Caki2 (cell line): ENCODE measurements at places on chromosomes 3 and 15. TPM values are rescaled to one million over a fixed set of nuclear protein-coding genes. Genes with fewer than 3 reads are reported as not detected.

The PSTPIP1 gene
- total RNA-seq: not detected in 2 replicates

DNA sequence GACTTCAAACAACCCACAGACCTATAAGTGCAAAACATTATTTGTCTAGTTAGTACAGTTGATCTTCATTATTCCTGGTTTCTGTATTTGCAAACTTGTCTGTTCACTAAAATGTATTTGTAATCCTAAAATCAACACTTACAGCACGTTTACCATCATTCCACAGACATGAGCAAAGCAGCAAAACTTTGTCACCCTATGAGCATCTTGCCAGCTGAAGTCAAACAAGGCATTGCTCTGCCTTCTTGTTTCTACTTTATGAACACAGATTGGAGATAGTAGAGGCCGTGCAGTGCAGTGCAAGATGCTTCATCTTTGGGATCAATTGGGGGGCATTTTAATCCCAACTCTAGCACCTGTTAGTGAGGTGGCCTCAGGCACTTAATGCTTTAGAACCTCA lies 202.1 kb downstream of the NLGN1 start:
- DNase-seq: no peak

GRCh38 chr3:105397974-105398373 lies 31.3 kb downstream of the ALCAM start:
- no peak for DNase-seq

GRCh38 chr3:188801393-188801792 lies 370.4 kb upstream of the TPRG1 start:
- no peak for DNase-seq

GRCh38 chr15:83164111-83164770 lies 43.4 kb downstream of the HDGFL3 start:
- DNase-seq: no peak

The DPPA2 gene
- 0.51 TPM in 1 of 2 replicates, not detected in the other for total RNA-seq

DNA sequence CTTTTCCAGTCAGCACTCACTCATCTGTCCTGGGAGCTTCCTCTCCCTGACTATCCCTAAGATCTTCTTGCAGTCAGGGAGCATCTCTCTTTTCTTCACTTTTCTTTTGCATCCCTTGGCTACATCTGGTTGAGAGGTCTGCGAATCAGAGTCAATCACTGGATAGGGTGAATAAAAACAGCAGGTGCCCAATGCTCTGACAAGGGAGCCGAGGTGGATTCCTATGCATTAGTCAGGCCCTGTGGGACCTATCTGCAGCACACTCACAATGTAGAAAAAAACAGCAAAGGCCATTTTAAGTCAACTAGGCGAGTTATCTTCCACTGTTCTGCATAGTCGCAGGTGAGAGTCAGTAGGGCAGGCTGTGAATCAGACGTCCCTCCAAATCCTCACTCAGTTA lies 35.5 kb downstream of the DZIP1L start:
- no peak for DNase-seq

GRCh38 chr3:5798809-5799208 lies 611.3 kb downstream of the EDEM1 start:
- peak; percentile 2 for DNase-seq

DNA sequence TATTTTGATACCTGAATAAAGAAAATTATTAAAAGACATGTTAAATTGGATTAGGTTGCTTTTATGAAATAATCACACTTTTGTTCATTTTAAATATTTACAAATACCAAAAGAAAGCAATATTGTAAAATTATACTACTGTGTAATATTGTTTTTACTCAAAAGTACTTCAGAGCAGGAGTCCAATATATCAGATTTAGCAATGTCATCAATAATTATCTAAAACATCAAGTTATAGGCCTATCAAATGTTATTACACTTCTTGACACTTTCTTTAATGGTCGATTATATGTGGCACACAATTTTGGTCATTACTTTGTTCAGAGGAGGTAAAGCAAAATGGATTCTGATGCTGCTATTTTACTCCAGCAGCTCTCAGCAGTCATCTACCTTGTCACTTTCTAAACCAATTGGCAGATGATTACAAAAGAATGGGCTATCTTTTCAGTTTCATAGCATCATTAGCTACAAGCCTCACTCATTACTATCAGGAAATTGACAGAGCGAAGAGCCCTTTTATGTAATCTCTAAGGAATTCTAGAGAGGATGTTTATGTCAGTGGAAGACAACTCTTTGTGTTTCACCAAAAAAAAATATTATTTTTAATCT lies 318.6 kb downstream of the PLOD2 start:
- no peak for DNase-seq

DNA sequence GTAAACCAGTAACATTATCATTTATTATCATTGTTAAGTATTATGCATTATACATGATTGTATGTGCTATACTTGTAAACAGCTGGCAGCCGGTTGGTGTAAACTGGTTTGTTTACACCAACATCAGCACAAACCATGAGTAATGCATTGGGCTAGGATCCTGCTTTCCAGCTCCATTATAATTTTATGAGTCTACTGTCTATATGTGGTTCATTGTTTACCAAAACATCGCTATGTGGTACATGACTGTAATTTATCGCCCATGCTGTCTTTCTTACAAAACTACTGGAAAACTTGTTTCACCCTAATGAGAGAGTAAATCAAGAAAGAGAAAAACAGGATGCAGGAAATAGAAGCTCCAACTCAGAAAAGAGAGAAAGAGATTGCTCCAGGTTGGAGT lies 224.8 kb upstream of the CBLB start:
- DNase-seq: no peak

The SLC22A14 gene
- not detected in 2 replicates for total RNA-seq

- DNase-seq: peak; percentile 33
Observed at GRCh38 chr3:166456286-166456685, 619.1 kb upstream of the BCHE start.

DNA sequence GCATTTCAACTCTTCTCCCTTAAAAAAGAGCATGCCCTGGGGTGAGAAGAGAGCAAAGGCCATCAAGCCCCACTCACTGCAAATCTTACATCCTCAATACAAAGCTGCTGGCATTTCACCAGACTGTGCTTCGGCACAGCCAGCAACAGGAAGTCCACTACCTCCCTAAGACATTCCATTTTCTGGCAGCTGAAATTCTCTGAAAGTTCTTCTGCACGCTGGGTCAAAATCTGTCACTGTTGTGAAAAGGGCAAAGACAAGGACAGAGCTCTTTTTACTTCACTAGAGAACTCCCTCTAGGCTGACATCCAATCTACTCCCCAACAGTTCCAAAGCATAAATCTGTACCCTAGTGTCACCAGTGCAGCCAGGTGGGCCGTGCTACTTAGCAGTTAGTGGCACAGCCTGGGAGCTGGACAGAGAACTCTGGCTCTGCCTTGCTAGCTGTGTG lies 6.3 kb downstream of the MTMR10 start:
- no peak for DNase-seq

DNA sequence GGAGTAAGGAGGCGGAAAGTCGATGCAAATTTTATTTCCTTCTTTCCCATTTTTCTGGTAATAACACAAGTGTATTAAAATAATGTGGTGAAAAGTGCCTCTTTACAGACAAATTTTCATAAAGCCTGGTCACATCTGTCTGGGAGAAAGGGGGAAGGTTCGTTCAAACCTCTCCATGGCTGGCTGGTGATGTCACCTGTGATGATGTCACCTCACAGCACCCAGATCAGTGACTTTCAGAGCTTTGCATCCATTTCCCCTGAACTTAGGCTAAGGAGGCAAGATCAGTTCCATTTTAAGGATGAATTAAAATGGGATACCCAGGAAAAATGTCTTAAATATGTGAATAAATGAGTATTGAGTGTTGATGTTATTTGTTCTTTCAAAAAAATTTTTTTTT lies 34.1 kb downstream of the ATP10A start:
- no peak for DNase-seq

- no peak for DNase-seq
Observed at GRCh38 chr3:30035935-30036567, 570.4 kb upstream of the TGFBR2 start.

GRCh38 chr3:116443191-116443661 lies 2.1 kb downstream of the LSAMP start:
- DNase-seq: no peak

The CFAP100 gene
- not detected in 2 replicates for total RNA-seq

The KNG1 gene
- not detected in 2 replicates for total RNA-seq

DNA sequence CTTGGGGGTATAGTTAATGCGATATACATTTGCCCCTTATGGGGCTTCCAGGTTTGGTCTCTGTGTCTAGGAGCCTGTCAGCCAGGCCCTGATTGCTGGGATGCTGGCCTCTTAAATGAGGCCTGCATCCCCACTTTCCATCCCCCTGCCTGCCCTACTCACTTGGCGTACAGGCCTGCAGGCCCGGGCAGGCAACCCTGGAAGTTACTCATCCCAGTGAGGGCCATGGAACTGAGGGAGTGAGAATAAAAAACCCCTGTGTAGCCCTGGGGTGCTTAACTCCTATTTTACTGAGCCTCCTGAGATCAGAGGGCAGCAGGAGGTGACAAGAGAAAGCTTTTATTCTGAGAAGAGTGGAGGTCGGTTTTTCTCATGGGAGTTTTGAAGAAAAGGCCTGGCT lies 2.0 kb downstream of the DISP2 start:
- DNase-seq: no peak

GRCh38 chr3:136932523-136932922 lies 25.3 kb upstream of the IL20RB start:
- no peak for DNase-seq

The NPTN gene
- 103 and 130 TPM in 2 replicates for total RNA-seq

- DNase-seq: no peak
Observed at GRCh38 chr3:177124882-177125281, 72.4 kb downstream of the TBL1XR1 start.

GRCh38 chr3:107543666-107544065 lies 20.9 kb downstream of the BBX start:
- DNase-seq: no peak

The CD96 gene
- 0.14 TPM in 1 of 2 replicates, not detected in the other for total RNA-seq

- DNase-seq: no peak
Observed at GRCh38 chr3:97306226-97306625, 458.3 kb upstream of the ARL6 start.

The PLCB2 gene
- not detected in 2 replicates for total RNA-seq

DNA sequence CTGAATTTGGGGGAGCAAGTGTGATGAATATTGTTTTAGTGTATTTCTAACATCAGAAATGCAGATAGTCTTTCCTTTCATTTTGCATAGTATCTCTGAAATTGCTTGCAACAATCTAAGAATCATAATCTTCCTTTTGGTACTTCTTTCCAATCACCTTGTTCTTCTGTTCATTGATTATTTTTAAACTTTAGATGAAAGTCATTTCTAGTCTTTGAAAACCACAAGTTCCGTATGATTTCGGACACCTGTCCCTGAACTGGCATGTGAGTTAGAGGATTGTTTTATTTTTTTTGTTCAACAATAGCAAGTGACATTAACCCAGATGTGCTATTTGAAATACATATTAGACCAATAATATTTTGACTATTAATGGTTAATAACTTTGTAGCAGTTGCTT lies 329.7 kb downstream of the UNC13C start:
- no peak for DNase-seq

DNA sequence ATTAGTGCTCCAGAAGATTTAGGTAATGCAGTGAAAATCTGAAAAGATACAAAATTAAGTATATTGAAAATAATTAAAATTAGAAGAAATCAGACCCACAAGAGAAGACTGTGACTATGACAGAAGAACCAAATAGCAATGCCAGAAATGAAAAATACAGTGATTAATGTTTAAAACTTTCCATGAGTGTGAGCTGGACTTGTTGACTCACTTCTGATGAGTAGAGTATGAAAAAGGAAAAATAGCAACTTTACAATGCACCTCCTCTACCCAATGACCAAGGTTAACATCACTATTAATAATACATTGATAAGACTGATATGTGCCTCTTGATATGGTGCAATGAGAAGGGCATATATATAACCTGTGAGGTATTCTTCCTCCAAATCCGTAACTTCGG lies 39.3 kb upstream of the SLC22A13 start:
- DNase-seq: no peak

DNA sequence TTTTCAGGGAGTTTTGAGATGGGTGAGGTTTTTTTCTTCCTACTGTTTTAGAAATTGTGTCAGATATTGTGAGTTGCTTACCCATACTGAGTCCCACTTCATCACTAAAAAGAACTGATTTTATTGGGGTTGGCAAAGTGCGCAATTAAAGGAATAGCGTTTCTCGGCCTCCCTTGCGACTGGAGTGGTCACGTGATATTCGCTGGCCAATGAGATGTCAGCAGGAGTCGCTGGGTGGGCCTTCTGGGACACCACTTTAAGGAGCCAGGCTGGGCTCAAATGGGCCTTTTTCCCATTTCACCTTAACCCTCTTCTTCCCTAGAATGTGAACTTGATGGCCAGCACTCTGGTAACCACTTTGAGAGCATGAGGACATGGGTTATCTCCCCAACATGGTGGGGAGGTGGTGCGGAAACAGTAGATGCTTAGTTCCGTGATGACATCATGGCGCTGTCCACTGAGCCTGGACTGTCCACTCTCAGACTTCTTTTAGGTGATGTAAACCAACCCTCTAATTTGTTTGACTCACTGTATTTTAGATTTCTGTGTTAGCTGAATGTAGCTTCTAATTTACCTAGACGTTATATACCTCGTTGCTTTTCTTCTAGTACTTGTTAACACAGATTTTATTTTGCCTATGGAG lies 13.2 kb upstream of the IQCF5 start:
- DNase-seq: no peak

DNA sequence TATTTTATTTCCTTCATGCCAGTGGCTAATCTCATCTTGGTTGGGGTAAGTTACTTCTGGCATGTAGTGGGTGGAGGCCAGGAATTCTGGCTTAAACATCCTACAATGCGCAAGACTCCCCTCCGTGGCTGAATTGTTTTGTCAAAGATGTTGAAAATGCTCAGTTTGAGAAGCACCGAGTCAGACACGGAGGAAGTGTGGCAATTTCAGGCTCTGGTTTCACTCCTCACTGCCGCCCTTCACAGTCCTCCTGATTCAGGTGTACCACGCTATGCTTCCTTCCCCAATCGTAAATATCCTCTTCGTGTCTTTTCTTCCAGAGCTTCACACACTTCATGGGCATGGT lies 150.7 kb downstream of the OPA1 start:
- no peak for DNase-seq

DNA sequence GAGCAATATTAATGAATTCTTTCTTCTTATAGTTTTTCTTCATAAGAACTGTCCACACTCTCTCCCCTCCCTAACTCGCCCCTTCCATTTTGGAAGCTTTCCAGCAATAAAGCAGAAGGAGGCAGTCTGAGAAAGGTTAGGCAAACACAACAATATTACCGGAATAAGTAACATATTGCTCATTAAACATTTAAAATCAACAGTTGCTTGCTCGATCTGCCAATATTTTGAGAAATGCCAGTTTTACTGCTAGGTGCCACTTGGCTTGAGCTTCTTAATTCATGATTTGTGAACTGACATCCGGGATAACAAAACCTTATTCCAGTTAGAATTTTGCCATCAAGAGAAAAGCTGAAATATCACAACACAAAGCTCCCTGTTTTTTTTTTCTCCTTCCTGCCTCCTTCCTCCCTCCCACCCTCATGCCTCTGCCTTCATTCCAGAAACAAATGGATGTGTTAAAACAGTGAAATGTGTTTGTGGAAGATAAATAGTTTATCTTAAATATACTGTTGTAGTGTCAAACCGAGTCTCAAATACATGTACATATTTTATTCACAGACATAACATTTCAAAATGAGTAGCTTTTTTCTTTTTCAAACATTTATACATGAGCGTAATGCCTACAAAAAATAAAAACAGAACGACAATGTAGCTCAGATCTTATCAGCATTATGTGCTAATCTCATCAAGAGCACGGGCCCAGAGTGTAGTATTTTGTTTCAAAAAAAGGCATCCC lies 253.7 kb downstream of the GAP43 start:
- no peak for DNase-seq
